A172 (cell line): ENCODE measurements at places on chromosomes 7 and 10. TPM values are rescaled to one million over a fixed set of nuclear protein-coding genes. Genes with fewer than 3 reads are reported as not detected.

EVX1 gene
- not detected in 2 replicates for total RNA-seq

PRPS1L1 gene
- not detected in 2 replicates for total RNA-seq

NXPH1 gene
- total RNA-seq = not detected in 2 replicates

VWDE gene
- 0.05 TPM in 1 of 2 replicates, not detected in the other for total RNA-seq

HOXA4 gene
- 2.0 and 3.4 TPM in 2 replicates for total RNA-seq

GOLGA7B gene
- 1.2 and 1.9 TPM in 2 replicates for total RNA-seq

ACTL6B gene
- total RNA-seq = not detected in 2 replicates

DNA sequence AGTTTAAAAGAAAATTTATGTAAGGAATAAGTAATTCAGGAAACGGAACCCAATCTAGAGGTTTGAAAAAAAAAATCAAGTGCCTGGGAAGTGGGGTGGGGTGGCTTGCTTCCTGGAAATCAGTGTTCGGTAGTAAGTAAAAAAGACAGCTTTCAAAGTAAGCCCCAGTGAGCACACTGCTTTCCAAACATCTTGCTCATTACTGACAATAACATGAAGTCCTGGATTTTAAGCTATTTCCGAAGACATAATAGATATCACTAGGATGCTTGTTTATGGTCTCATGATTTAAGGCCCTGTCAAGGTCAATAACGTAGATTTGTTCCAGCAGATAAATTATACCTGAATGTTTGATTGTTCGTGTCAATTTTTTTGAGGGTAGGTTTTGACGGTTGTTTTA lies 1.3 kb downstream of the STAMBPL1 start:
- peak; percentile 29 for DNase-seq

DNA sequence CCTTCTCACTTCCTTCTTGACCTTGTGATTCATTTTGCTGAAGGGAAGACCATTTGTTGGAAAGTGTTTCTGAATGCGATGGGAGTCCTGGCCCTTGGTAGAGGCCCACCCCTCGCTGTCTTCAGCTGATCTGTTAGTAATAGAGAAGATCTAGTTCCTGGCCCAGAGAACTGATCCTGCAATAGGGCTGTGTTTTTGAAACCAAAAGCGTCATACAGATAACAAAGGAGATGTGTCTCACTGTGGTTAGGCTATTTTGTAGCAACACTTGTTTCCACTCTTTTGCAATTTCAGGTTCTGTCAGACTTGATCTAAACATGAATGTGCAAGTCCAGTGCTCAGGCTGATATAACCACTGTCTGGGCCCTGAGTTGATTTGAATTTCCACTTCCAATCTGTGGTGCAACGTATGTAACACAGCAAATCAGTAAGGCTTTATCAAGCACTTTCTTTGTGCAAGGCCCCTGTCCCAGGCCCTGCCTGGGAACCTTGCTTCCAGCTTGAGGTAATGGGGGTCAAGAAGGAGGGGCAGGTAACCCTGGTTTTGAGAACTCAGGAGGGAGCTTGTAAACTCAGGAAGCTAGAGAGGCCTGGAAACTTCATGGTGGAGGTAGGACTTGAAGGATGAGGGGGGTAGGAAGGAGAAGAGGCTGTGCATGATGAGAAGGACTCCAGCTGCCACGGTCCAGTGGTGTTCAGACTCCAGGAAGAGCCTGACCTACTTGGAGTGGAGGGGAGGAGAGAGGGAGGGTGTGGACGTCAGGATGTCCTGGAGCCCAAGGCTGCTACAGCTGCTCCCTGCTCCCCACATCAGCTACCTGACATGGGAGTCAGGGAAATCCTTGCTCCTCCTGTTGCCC lies 42.2 kb upstream of the SRGN start:
- DNase-seq = no peak

- DNase-seq = peak; percentile 51
These were observed at the start of gene STX1A for GRCh38 chr7:73718905-73719805. STX1A (minus strand) TSS chr7:73719669; CDS start chr7:73719631, 38 bp downstream.

DNA sequence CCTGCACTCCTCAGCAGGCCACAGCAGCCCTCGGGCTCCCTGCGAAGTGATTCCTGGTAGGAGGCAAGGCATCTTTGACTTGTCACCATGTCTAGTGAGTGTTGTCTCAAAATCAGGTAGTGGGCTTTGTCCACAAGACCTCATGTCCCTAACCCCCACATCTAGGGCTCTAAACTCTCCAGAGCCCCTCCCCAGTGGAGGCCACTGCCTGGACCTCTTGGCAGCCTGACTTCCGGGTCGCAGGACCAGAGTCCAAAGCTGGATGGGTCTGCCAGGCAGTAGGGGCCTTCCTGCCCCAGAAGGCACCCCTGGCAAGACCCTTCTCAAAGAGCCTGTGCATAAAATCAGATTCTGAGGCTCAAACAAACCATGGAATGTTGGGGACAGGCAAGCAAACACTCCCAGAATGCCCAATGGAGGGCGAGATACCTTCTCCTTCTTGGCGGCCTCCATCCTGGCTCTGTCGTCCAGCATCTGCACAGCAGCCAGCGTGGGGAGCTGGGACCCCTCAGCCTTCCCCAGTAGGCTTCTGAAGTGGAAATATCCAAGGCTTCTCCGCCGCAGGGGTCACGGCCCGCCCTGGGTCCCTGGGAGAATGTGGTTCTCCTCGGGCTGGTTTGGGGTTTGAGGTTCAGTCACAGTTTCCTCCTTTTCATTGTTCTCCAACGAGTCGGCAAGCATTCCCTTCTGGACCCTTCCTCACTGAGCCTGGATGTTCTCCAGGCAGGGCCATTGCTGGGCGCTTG lies 586 bp downstream of the GCK start:
- no peak for DNase-seq

DNA sequence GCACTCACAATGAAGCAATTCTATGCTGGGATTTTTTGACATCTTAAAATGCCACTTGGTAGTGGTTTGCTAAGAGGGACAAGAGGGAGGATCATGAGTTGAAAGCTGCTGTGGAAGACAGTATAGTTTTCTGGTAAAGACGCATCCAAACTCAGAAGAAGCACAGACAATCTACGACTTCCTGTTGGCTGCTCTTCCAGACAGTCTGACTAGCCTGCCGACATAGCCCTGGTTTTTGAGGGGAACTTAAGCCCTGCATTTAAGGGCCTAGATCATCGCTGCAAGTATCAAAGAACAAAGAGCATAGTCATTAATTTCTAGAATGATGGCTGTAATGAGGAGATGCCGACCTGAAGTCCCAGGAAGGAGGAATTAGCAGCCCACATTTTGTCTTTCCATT lies 99.9 kb upstream of the IKZF1 start:
- no peak for DNase-seq

- no peak for DNase-seq
These were observed 82.6 kb upstream of the PRKG1 start for GRCh38 chr10:50991456-50992355.
